ENCODE measurements at places on chromosomes 4 and X.

DNA sequence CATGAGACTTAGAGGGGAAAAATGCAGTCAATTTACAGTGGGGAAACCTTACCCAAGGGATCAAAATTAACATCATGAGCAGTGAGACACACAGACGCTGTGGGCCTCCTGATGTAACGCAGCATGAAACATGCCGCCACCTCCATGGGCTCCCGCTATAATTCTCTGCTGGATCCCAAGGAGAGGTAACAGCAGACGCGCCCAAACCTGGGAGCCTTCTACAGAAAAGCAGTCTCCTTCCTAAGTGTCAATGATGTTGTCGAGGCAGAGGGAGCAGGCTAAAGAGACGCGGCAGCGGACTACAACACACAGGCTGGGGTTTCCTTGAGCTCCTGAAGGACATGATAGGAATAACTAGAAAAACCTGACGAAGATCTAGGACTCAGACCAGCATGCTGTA, 142.3 kb downstream of the AFAP1 start:
- DNase-seq, result no peak

DNA sequence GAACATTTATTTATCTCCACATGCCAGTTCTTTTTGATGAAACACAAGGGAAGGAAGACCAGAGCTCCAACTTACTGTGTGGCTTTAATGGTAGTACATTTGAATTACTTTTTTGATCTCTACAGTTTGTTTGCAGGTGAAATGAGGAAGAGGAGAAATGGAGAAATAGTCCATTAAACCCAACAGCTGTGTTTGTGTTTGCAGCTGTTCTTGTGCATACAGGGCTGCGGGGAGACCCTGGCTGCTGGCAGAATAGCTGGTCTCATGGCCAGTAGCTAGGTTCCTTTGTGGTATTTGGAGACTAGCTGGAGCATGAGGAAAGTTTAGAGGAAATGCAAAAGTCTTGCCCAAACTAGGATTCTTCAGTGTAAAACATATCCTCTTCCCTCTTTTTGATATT, 374.8 kb downstream of the GPAT3 start:
- DNase-seq, result no peak

DNA sequence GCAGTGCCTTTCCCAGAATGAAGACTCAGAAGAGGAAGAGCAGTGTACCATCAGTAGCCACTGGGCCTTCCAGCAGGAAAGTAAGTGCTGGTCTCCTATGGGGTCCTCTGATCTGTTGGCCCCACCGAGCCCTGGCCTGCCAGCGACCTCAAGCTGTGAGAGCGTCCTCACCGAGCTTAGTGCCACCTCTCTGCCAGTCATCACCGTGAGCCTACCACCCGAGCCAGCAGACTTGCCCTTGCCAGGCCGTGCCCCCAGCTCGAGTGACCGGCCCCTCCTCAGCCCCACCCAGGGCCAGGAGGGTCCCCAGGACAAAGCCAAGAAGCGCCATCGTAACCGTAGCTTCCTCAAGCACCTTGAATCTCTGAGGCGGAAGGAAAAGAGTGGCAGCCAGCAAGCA, 69.7 kb downstream of the STARD8 start:
- DNase-seq, result no peak

DNA sequence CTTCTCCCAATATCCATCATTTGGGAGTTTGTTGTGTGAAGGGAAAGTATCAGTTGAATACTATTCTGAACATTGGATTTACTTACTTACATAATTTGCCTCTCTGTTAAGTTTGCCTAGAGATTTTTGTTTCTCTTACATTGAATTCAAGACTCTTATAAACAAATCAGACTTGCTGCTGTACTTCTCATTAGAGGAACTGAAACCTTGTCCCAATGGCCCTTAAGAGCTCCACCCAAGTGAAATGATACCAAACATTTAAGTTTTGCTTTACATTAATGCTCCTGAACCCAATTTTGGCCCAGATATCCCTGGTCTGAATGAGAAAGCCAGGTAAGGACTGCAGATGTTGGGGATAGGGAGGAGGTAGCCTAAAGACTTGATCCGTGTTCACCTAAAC, 32.0 kb downstream of the HAND2 start:
- no peak for DNase-seq

GRCh38 chr4:53962516-53963225, 101.7 kb downstream of the CHIC2 start:
- no peak for DNase-seq

DNA sequence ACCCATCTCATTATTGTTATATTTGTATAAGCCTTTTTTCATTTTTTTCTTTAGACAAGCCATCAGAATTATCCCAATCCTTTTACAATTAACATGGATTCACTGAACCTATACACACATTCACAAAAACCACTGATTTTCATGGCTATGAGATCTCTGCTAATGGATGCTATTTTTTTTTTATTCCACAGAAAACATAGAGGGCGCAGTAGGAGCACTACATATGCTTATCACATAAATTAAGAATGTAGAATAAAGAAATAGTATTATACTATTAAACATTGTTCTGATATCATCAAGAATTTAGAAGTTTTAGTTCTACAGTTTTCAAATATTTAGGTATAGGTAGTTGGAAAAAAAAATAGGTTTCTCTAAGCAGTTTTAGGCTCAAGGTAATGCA, 1477.4 kb downstream of the ARAP2 start:
- no peak for DNase-seq

- DNase-seq, result no peak
Observed at GRCh38 chrX:116272322-116272721, 101.8 kb downstream of the AGTR2 start.

DNA sequence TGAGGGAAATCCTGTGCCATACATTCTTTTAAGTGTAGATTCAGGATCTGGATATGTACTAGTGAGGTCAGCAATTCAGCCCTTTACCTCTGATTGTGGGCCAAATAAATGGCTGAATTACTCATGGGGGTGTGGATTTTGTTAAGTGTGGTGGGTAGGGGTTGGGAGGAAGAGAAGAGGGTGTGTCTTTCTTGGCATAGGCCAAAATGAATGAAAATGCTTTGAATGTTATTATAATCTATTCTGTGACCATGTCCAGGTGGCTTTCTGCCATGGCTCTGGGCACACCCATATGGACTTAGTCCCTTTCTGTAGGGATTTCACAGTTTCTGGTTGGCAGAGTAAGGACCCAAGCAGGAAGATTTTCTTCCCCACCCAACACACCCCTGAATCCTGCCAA, 244.3 kb downstream of the CBR4 start:
- DNase-seq, result no peak

- DNase-seq, result no peak
Observed at GRCh38 chr4:98305576-98305975, 44.4 kb downstream of the RAP1GDS1 start.
